ENCODE measurements at places on chromosomes 11 and 22.

GRCh38 chr11:113698515-113698914 is 7.6 kb downstream of the TMPRSS5 start:
- no peak for DNase-seq

- no peak for DNase-seq
Measured at GRCh38 chr11:61921446-61921845, 4.1 kb upstream of the RAB3IL1 start.

DNA sequence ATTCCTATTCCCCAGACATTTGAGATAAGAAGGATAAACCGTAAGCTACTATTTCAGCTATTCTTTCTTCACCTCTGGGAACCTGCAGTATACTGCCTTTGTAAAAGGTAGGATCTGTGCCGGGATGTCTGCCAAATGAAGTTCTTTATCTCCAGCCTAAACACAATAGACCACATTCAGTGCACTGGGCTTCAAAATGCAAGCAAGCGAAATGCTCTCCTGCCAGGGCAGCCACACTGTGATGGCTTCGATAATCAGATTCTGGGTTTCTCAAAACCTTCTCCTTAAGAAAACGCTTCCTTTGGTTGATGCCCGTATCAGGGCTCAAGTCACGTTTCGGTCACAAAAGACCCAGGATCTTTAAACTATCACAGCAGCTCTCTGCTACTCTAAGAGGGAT is 299.5 kb upstream of the B3GAT1 start:
- DNase-seq, result no peak

DNA sequence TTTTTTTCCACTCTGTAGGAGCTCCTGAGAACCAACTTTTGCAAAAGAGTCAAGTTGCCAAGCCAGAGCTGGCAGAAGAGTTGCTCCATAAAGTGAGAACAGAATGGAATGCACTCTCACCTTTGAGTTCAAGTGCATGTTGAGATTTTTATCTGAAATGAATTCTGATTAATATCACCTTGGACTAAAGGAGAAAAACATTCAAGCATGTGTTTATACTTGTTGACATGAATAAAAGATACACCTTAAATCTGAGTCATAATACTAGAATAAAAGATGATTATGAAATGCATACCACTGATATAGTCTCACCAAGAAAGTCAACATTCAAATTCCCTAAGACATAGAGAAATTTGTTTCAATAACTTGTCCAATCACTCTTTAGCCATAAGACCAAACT is 37.8 kb downstream of the ARL14EP start:
- no peak for DNase-seq
